ENCODE measurements at places on chromosomes 1 and 21.

DNA sequence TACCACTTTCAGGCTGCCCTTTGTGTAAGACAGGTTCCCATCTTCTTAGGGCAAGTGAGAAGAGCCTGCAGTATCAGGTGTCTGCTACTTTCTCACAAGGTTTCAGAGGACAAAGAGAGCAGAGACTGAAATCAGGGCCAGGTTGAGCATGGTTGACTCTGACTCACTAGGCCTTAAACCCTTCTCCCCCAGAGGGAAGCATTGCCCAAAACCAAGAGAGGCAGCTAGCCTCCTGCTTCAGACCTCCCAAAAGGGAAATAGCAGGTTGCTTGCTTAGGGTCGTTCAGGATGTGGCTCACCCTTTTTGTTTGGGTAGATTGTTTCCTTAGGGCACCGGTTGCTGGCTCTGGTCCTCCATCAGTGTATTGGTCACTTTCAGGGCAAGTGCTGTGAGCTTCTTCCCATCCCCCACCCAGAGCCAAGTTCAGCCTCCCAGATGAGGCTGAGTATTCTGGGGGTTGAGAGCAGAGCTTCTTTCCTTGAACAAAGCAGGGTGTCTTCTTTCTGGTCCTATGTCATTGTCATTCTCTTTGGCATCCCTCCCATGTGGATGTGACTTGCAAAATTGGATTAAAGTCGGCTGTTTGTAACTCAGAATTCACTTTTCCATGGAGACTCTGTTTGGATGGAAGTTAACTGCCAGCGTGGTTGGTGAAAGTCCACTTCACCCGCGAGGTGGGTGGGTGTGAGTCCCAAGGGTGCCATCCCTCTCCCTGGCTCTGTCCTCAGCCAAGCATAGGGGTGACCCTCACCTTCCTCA is 55.5 kb upstream of the GALNT2 start:
- no peak overlapping the region for H3K27ac ChIP-seq
- no peaks in the 10 kb centered on the region for H3K36me3 ChIP-seq
- DNase-seq, result no peak
- H3K4me3 ChIP-seq, result no peak overlapping the region
- peaks cover 5% of the 10 kb centered on the region for H3K27me3 ChIP-seq
- no peaks in the 10 kb centered on the region for H3K4me1 ChIP-seq

- no peaks in the 10 kb centered on the region for H3K36me3 ChIP-seq
- H3K4me3 ChIP-seq, result no peak overlapping the region
- peaks cover under 1% of the 10 kb centered on the region for H3K4me1 ChIP-seq
Observed at GRCh38 chr21:45963232-45963570, 18.4 kb upstream of the COL6A1 start.

DNA sequence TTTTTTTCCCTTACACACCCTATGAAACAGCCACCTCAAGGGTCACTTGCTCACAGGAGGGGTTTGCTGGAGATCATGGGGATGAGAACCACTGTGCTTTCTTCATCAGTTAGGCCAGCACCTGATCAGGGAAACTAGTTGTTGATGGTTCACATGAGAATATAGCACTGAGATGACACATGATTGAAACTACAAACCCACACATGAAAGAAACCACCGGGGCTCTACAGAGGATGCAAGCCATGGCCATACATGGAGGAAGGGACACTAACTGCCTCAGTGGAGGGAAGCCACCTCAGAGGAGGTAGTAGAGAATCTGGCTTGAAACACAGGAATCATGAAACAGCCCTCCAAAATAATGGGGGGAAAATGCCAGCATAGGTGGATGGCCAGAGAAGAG is 63.2 kb downstream of the PRKAB2 start:
- no peak for DNase-seq
- no peaks in the 10 kb centered on the region for H3K36me3 ChIP-seq
- no peak overlapping the region for H3K4me3 ChIP-seq
- peaks cover 24% of the 10 kb centered on the region for H3K27me3 ChIP-seq

GRCh38 chr1:10540277-10541005 is 65.7 kb downstream of the PEX14 start:
- H3K4me1 ChIP-seq, result peaks cover 38% of the 10 kb centered on the region
- H3K4me3 ChIP-seq, result no peak overlapping the region
- H3K27ac ChIP-seq, result no peak overlapping the region
- no peak for DNase-seq
- H3K36me3 ChIP-seq, result peaks cover 23% of the 10 kb centered on the region
- H3K27me3 ChIP-seq, result no peaks in the 10 kb centered on the region

DNA sequence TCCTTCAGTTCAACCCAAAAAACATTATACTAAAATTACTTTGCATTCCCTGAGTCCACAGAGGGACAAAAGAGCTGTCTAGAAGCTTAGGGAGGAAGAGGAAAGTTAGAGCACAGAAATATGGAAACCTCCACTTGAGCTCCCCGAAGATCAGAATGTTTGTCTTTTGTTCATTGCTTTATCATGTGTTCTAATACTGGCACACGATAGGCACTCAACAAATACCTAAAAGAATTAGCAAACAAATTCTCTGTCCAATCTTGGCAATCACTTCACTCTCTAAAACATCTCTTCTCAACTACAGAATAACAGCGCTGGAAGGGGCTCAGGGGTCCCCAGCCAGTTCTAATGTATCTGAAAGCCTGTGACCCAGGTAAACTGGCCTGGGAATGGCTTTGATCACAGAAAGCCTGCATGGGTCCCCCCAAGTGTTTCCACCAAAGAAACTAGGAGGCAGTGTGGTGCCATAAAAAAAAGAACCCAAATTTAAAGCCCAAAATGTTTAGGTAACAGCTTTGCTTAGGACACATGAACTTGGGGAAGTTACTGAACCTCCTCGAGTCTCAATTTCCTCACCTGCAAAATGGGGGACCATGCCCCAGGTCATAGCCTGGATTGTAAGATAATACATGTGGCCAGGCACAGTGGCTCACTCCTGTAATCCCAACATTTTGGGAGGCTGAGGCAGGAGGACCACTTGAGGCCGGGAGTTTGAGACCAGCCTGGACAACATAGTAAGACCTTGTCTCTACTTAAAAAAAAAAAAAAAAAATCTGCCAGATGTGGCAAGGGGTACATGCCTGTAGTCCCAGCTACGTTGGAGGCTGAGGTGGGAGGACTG is 45.8 kb downstream of the SSBP3 start:
- no peak overlapping the region for H3K27ac ChIP-seq
- H3K4me1 ChIP-seq, result peaks cover 66% of the 10 kb centered on the region
- H3K4me3 ChIP-seq, result no peak overlapping the region
- no peaks in the 10 kb centered on the region for H3K27me3 ChIP-seq
- peaks cover 30% of the 10 kb centered on the region for H3K36me3 ChIP-seq

GRCh38 chr21:45452696-45453307 is 47.8 kb downstream of the COL18A1 start:
- no peak for DNase-seq
- peaks cover 3% of the 10 kb centered on the region for H3K27me3 ChIP-seq
- peaks cover 4% of the 10 kb centered on the region for H3K4me1 ChIP-seq
- no peak overlapping the region for H3K4me3 ChIP-seq

DNA sequence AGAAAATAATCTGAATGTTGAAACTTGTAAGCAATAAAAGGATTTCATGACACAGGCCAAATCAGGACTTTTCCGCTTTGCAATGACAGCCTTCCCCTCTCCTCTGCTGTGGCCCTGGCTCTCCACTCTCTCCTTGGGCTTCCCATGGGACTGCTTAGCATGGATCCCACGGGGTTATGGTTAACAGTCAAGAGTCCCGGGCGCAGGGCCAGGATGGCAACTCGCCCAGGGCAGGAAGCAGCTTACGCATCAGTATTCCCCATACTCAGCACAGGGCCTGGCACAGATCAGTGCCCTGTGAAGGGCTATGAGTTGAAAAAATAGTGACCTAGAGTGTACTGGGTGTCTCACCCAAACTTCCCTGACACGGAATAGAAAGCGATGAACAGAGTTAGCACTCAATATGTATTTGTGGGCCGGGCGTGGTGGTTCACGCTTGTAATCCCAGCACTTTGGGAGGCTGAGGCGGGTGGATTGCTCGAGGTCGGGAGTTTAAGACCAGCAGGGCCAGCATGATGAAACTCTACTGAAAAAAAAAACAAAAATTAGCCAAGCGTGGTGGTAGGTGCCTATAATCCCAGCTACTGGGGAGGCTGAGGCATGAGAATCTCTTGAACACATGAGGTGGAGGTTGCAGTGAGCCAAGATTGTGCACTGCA is 29.1 kb upstream of the GRHL3 start:
- H3K27me3 ChIP-seq, result peaks cover 23% of the 10 kb centered on the region
- no peak overlapping the region for H3K27ac ChIP-seq
- no peaks in the 10 kb centered on the region for H3K36me3 ChIP-seq
- H3K4me1 ChIP-seq, result no peaks in the 10 kb centered on the region
- no peak overlapping the region for H3K4me3 ChIP-seq

- DNase-seq, result no peak
- no peak overlapping the region for H3K4me3 ChIP-seq
- H3K27me3 ChIP-seq, result no peaks in the 10 kb centered on the region
- H3K27ac ChIP-seq, result peak overlapping the region; percentile 12
- peaks cover 14% of the 10 kb centered on the region for H3K4me1 ChIP-seq
Observed at GRCh38 chr1:167752219-167752985, 30.6 kb downstream of the MPZL1 start.

DNA sequence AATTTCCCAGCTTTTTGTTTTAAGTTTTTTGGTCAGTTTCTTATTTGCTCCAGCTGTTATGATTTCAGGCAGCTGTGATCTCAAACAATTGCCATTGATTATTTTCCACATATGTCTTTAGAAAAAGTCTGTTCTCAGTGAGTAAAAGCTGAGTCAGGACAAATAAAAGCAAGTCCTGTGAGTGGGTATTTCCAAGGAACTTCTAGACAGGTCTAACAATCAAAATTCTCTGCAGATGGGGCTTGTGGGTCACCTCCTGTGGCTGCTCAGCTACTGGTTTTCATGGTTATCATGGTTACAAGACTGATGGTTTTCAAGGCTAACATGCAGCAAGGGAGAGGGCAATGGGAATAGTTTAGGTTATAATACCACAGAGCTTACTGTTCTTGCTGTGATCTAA is 585.7 kb downstream of the LMO4 start:
- H3K4me3 ChIP-seq, result no peak overlapping the region
- peaks cover 5% of the 10 kb centered on the region for H3K27me3 ChIP-seq
- no peaks in the 10 kb centered on the region for H3K36me3 ChIP-seq
- DNase-seq, result no peak

DNA sequence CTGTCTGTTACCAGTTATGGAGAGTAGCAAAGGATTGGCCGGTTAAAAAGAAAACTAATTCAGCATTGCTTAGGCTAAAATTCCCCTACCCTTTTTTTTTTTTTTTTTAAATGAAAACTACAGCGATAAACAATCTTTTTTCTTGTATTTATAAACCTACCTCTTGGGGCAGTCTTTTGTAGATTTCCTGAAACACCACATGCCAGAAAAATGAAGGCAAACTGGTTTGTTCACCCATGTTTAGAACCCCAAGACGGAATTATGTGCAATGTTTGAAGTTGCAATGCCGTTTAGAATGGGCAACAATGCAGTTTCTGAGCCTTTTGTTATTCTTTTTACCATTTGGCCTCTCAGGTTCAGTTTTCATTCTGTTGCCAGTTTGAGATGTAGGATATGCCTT is 59.1 kb downstream of the PRDM2 start:
- peaks cover 57% of the 10 kb centered on the region for H3K4me1 ChIP-seq
- no peak for DNase-seq
- H3K27ac ChIP-seq, result no peak overlapping the region
- H3K4me3 ChIP-seq, result no peak overlapping the region
- no peaks in the 10 kb centered on the region for H3K27me3 ChIP-seq

DNA sequence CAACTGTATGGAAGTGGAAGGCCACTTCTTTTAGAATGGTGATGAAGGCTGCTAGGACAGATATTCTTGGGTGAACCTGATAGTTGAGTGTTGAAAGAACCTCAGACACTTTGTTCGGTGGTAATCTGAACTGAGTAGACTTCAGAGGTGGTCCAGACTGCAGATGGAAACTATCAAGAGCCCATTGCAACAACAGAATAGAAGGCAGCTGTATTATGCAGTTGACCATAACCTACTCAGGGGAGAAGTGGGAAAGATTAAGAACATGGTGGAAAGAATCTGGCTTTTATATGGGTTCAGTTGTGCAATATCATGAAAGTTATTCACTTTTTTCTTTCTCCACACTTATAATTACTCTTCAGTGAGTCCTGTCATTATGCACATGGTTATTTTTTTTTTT is 194.0 kb downstream of the KCNK2 start:
- H3K4me1 ChIP-seq, result no peaks in the 10 kb centered on the region
- no peak overlapping the region for H3K27ac ChIP-seq
- no peak for DNase-seq
- H3K27me3 ChIP-seq, result no peaks in the 10 kb centered on the region
- H3K36me3 ChIP-seq, result no peaks in the 10 kb centered on the region
- no peak overlapping the region for H3K4me3 ChIP-seq

- peak; percentile 72 for DNase-seq
- H3K27me3 ChIP-seq, result peaks cover 2% of the 10 kb centered on the region
- no peak overlapping the region for H3K27ac ChIP-seq
Observed at GRCh38 chr1:25503551-25504426, 39.6 kb upstream of the LDLRAP1 start.

- H3K4me3 ChIP-seq, result peak overlapping the region; percentile 87
- DNase-seq, result no peak
- H3K36me3 ChIP-seq, result peaks cover 4% of the 10 kb centered on the region
- no peaks in the 10 kb centered on the region for H3K27me3 ChIP-seq
- peak overlapping the region; percentile 81 for H3K27ac ChIP-seq
- peaks cover 82% of the 10 kb centered on the region for H3K4me1 ChIP-seq
Observed at GRCh38 chr1:41661428-41662060, 177.1 kb upstream of the EDN2 start.

DNA sequence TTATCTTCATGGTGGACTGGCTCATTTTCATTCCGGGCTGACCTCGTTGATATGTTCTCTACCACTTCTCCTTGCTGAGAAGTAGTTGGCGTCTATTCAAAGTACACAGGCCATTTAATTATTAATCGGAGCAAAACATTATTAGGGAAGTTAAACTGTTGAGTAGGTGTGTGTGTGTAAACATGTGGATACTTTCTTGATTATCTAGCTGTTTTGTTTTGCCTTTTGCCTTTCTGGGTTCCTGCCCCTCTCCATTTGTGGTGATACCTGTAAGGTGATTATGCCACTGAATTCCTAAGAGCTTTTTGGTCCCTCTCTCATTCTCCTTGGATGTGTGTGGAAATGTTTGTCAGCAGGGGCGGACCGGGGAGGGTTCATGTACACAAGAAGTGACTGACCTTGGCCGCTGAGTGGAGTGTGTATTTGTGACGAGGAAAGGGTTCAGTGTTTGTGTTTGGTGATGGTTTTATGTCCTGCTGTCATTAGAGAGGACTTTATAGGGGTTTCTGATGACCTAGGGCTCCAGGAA is 56.6 kb upstream of the PPP2R5A start:
- H3K36me3 ChIP-seq, result peaks cover 6% of the 10 kb centered on the region
- H3K27ac ChIP-seq, result no peak overlapping the region
- H3K27me3 ChIP-seq, result peaks cover 2% of the 10 kb centered on the region
- no peak for DNase-seq

All from activated CD8-positive, alpha-beta T cell treated with anti-CD3 and anti-CD28 coated beads, Interleukin-2, amount 10 ng/mL, durations not matched to agents 7 days and 5 days (primary cell).